ENCODE measurements at places on chromosomes 3 and 15. TPM values are rescaled to one million over a fixed set of nuclear protein-coding genes. Genes with fewer than 3 reads are reported as not detected.

DNA sequence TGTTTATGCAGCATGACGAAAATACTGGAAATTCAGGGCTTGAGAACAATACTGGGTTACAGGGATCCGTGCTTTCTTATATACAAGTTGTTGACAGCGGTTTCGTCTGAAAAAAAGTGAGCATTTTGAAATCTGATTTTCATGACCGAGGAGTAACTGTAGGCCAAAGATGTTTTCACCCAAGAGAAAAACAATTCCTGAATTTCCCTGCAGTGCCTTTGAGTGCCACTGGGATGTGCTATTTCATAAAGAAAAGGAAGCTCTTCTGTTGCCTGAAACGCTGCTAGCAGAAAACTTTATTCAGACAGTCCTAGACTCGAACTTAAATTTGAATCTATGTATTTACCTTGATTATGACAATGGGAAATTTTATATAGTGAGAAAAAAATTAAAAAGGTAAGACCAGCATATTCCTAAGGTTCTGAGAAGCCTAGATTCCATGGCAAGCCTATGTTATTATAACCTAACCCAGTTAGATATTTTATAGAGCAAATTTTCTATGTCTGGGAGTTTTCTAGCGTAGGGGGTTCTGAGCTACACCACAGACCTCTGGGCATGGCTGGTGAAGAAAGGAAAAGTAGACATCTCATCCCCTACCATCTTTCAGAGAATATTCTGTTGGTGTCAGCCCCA is 30.2 kb downstream of the KCNAB1 start:
- DNase-seq = peak; percentile 28

DNA sequence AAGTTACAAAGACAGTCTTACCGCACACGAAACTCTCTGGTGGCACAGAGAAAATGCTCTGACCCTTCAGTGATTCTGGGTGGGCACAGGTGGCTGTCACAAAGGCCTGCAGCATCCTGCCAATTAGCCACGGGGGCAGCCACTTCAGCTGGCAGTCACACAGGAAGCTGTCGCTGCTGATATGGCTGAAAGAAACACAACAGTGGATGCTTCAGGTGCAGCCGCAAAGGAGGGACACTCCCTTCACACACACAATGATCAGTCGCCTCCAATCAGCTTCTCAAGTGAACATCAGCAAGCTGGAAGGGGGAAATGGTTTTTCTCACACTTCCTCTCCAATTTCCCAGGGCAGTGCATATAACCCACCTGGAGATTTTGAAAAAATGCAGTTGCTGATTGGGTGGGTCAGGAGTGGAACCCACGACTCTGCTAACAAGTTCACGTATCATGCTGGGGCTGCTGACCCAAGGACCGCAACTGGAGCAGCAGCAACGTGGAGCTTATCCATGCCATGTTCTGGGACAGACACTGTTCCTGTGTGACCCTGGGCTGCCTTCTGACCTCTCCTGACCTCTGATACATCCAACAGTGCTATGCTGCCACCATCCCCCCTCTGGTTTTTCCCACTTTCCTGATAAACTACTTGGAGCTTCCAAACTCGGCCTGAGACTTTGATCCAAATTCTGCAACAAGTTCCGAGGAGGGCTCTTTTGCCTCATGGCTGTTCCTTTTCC is 106.6 kb downstream of the LRIG1 start:
- peak; percentile 67 for DNase-seq

GRCh38 chr15:94701281-94701985 is 470.1 kb downstream of the MCTP2 start:
- no peak for DNase-seq

DNA sequence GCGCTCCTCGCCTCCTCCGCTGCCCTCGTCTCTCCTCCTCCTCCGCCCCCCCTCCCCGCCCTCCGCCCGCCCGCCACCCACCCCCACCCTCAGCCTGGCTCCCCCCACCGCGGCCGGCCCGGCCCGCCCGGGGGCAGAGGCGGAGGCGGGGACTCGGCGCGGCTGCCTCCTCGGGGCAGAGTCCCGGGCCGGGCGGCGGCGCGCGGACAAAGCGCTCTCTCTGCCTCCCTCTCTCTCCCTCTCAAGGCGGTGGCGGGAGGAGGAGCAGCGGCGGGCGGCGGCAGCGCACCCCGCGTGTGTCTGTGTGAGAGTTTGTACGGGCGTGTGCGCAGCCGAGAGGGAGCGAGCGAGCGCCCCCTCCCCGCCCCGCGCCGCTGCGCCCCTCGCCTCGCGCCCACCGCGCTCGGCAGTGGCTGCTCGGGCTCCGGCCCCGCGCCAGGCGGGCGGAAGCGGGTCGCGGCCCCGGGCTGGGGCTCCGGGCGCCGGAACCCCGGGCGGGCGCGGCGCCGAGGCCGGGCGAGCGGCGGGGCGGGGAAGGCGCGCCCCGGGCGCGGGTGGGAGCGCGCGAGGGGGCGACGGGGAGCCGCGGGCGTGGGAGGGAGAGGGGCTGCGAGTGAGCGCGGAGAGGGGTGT is at the start of gene IGF2BP2:
TSS of gene IGF2BP2 (minus strand) at position 37 of the 633 bp plus-strand sequence. CDS start 82 bp downstream, outside the sequence.
- peak; percentile 50 for DNase-seq

GRCh38 chr3:165204445-165204844 is 8.3 kb upstream of the SLITRK3 start:
- DNase-seq = no peak

DNA sequence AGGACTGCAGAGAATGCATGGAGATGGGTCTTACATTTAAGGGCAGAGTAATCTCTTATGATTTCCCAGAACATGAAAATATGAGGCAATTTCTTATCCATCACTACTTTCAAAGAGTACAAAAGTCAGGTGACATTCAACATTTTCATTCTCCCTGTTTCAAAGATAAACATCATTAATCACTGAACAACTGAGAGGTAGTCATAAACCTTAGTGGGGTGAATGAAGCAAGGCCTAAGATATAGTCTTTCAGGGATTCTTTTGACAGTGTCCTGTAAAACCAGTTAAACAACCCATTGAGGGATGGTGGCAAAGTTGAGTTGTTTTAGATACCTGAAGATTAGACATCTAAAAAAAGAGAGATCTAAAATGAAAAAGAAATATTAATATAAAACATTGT is 271.6 kb upstream of the CBLB start:
- no peak for DNase-seq

- DNase-seq = no peak
Measured at GRCh38 chr3:58622892-58623291, 43.7 kb downstream of the FAM3D start.

DNA sequence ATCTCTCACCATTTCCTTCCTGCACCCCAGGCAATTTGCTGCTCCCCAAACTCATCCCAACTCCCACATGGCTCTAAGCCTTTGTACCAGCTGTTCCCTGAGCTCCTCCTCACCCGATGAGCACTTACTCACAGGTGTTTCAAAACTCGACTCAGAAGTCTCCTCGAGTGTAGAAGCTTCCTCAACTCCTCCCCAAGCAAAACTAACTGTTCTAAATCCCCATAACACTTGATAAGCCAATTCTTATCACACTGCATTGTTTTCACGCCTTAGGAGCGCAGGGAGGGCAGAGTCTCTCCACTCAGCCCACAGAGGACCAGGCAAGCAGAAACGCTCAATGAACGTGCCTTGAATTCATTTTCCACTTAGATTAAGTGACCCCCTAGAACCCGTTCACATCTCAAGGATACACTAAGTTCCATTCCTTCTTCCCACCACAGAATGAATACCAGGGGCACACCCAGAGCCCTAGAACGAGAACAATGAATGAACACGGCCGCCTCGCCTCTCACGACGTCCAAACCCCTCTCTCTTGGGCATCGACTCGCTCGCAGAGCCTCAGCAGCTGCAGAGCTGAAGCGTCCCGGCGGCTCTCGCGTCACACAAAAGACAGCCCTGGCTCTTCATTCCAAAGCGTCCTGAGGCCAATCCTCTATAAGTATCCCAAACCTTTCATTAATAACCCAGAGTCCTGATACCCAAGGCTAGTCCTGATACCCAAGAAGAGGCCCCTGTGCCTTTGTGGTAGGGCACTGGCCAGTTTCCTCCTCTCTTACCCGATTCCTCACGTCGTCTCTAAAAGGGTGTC is 1.1 kb downstream of the RAF1 start:
- DNase-seq = peak; percentile 19

- no peak for DNase-seq
Measured at GRCh38 chr3:147407498-147408187, 1.3 kb upstream of the ZIC4 start.

- DNase-seq = no peak
Measured at GRCh38 chr3:9330166-9330703, 32.6 kb upstream of the THUMPD3 start.

- no peak for DNase-seq
Measured at GRCh38 chr3:137796993-137797392, 32.9 kb downstream of the SOX14 start.

GRCh38 chr3:25433868-25434267 is 5.8 kb downstream of the RARB start:
- no peak for DNase-seq

- no peak for DNase-seq
Measured at GRCh38 chr3:112811131-112811884, 35.4 kb downstream of the CD200R1L start.

GRCh38 chr3:81908561-81908960 is 147.1 kb upstream of the GBE1 start:
- no peak for DNase-seq

DNA sequence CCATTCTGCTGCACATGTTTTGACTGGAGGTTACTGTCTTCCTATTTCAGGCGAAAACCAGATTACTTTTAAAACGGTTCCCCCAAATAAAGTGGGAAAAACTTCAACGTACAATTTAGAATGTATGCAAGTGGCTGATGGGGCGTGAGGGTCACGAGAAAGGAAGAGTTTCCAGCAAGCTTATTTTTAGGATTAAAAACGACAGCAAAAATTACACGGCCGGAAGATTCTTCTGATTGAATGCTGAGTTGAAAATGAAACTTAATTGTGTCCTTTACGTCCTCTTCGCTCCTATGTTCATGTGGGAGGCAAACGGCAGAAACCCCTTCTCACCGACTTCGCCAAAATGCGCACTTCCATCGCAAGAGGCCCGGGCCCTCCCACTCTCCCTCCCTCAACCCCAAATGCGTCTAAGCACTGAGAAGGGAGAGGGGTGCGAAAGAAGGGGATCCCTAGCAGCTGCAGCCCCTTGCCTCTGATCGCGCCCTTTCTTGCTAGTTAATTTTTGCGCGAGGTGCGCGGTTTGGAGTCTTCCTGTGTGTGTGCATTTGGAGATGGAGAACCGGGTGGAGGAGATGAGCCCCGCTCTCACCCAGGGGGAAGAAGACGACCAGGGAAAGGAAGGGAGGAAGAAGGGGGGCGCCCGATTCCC is 656 bp downstream of the CD47 start:
- DNase-seq = peak; percentile 83

DNA sequence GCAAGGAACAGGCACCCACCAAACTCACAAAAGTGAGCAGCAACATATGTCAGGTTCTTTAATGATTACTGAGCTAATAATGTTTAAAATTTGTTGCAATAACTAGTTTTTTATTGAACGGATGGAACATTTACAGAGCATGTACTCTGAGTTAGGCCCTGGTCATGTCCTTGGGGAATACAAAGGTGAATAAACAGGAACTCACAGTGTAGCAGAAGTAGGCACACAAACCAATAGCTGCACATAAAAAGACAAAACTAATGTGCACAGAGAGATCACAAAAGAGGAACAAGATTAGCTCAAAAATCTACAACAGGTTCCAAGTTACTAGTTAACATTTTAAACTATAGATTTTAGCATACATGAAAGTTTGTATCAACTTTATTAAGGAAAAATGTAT is 505.3 kb upstream of the PPP2R3A start:
- no peak for DNase-seq

GRCh38 chr15:49815950-49816349 is 195.1 kb downstream of the DTWD1 start:
- DNase-seq = no peak

DNA sequence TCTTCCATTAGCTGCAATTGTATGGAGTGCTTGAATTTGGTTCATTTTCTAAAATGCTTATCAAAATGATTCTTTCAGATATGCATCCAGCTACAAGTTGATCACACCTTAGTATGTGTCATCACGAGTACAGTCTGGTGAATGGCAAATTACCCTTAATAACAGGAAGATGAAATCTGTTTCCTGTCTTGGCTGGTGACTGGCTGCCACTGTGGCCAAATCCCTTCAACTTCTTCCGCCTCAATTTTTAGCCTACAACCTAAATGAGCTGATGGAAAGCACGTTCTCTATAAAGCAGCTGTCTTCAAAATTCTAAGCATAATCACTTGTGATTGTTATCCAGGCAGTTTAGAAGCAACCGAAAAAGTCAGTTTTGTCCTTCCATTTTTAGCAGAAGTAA is 387.1 kb upstream of the NECTIN3 start:
- no peak for DNase-seq

DNA sequence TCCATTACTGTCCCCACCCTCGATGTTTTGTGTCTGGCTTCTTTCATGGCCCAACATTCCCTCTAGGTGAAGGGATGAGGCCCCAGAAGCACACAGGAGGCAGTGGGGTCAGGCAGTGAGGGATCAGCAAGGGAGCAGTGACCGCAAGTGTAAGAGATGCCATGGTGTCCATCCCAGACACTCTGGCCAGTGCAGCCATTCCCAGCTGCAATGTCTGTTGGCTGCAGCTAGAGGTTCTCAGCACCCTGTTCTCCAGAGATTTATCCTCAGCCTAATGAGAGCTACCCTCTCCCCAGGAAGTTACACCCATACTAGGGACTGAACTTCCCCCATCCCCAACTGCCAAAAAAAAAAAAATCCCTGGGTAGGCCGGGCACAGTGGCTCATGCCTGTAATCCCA is 40.2 kb downstream of the TRANK1 start:
- DNase-seq = no peak

- no peak for DNase-seq
Measured at GRCh38 chr15:73584699-73585420, 48.3 kb downstream of the NPTN start.

DNA sequence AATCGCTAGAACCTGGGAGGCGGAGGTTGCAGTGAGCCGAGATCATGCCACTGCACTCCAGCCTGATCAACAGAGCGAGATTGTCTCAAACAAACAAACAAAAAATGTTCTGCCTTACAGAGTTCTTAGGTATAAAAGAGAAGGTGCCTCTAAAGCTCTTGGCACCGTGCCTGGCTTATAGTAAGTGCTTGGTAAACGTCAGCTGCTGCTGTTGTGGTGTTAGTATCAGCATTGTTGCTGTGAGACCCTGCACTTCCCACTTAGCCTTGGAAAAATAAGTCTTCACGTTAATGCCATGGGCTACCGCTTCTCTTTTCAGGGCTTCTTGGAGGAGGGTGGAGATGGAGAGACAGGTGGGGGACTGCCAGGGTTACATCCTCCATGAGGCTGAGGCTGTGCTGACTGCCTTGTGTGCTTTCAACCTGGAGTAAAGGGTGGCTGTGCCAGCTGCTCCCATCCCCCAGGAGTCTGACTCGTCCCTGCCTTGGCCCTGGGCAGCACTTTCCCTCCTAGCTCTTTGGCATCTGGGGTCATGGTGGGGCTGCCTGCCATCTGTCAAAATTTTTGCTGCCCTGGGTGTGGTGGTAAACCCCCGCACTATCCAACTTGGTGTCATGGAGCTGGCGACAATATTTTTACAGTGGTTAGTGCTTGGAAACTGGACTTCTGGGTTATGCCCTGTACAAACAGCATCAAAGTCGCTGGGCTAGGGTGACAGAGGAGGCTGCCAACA is 17.8 kb downstream of the FLNB start:
- DNase-seq = no peak

GRCh38 chr3:63979093-63979885 is 44.0 kb downstream of the PSMD6 start:
- peak; percentile 73 for DNase-seq

IL5RA gene
- not detected for polyA plus RNA-seq

SLC12A1 gene
- polyA plus RNA-seq = not detected

ITIH1 gene
- not detected for polyA plus RNA-seq

GOLGA8G gene
- polyA plus RNA-seq = not detected

SOX2 gene
- not detected for polyA plus RNA-seq

NANOGP8 gene
- not detected for polyA plus RNA-seq

CACNA2D2 gene
- polyA plus RNA-seq = 1.5 TPM

PRSS50 gene
- polyA plus RNA-seq = not detected

ATP8B4 gene
- 22.7 TPM for polyA plus RNA-seq
